ENCODE measurements at places on chromosomes 13 and 19.

- DNase-seq: no peak
Measured at GRCh38 chr19:32866564-32867265, 2.9 kb downstream of the SLC7A9 start.

DNA sequence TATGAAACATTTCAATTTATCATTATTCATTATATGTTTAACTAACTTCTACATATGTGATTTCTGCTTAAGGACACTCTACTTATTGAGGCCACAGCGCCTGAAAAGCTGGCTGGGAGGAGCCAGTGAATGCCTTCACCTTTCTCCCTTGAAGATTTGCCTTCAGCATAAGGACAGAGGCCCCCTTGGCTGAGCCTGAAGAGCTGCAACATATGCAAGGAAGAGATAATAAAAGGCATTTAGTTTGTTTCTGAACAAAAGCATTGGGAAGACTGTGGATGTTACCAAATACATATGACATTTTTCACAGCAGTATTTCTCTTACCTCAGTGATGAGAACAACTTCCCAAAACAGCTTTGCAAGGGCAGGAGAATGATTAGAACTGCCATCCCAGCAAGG, 92.1 kb downstream of the ABCC4 start:
- no peak for DNase-seq

GRCh38 chr13:98246538-98247172, 69.6 kb upstream of the RNF113B start:
- no peak for DNase-seq

DNA sequence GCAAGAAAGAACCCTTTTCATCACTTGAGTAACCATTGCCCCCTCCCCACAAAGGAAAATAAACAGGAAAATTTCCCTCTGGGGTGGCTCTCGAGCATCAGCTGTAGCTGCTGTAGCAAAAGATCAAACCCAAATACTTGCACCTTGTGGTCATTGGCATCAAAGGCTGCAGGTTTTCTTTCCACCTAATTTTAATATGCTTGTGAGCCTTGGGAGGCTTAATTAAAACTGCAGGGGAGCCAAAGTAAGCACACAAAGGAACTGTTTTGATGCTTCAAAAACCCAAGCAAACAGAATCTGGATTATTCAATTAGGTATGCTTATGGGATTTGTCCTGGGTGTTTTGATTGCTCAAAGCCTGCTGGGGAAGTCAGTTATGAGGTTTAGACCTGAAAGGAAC, 119.5 kb downstream of the SHISA2 start:
- DNase-seq: no peak

DNA sequence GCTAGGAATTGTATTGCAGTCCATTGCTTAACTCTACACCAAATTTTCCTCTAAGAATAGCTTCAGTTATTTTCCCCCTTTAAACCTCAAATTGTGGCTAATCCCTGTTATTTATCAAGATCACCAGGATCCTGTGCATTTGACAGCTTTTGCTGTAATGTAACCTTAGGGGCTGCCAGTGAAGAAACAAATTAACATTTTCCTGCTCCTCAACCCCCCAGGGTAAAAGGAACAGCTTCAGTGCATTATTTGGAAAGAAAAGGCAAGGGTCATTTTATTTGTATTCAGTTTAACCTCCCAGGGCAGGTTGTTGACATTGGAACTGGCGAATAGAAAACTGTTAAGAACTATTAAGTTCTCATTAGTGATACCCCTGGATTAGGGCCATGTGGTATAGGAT, 57.0 kb downstream of the PCDH20 start:
- DNase-seq: no peak

DNA sequence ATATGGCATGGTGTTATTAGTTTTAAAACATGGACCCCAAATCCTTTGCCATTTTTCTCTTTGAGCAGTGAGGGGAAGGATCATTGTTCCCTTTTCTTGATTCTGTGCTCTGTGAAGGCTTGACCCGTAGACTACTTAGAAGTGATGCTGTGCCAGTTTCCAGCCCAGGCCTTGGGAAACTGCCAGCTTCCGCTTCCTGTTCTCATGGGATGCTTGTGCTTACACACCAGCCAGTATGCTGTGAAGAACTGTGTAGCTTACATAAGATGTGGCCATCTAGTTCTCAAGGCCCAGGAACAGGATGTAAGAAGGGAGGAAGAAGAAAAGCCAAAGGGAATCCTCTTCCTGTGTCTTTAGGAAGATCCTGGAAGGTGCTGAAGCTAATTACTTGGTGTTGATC, 180.9 kb downstream of the PCCA start:
- no peak for DNase-seq

DNA sequence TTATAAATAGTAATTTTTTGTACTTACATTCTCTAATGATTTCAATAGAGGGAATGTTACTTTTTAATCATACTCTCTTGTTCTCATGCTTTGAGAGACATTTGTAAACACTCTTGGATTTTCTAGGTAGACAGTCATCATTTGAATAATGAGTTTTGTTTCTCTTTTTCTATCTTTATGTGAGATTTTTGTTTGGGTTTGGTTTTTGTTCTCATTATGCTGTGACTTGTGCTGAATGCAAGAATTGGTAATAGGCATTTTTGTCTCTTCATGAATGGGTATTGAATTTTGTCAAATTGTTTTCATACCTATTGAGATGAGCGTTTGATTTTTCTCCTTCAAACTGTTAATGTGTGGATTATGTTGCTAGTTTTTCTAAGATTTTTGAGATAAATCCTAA, 56.8 kb upstream of the GPR183 start:
- DNase-seq: no peak

DNA sequence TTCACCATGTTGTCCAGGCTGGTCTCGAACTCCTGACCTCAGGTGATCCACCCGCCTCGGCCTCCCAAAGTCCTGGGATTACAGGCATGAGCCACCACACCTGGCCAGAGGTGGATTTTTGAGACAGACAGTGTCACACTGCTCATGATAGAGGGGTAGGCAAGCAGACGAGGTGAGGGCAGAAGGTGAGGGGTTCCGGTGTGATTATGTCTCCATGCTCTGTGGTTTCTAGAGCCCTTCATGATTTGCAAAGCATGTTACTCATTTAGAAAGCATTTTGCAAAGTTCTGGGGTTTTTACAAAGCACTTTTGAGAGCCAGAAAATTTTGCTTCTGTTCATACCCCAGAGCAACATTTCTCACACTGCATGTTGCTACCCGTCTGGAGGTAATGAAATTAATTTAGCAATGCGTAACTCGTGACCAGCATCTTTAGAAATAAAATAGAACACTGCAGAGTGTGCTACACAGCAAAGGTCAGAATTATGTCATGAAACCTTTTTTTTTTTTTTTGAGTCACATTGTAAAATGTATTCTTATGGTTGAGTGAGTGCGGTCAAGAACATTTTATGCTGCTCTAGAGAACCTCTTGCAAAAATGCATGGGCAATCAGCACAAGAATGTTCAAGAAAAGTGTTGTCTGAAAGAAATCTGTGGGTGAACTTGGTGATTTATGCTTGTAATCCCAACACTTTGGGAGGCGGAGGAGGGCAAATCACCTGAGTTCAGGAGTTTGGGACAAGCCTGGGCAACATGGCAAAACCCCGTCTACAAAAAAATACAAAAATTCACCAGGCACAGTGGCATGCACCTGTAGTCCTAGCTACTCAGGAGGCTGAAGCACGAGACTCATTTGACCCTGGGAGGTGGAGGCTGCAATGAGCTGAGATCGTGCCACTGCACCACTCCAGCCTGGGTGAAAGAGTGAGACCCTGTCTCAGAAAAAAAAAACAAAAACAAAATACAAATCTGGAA, 58.0 kb downstream of the MAP4K1 start:
- DNase-seq: no peak

DNA sequence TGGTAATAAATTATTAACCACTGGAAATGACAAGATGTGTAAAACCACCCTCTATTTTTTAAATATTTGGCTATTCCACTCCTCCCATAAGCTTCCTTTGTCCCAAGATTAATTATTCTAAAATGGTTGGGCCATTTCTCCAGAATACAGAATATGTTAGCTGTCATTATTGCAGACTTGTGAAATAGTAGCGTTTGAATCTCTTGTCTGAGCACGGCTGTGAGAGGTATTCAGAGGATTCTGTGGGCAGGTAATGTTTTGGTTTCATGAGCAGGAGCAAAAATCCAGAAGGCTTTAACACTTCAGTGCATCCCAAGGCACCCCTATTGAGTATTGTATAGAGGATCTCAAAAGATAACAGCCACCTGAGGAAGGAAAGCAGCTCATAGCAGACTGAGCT, 256.0 kb downstream of the UQCRFS1 start:
- DNase-seq: no peak

DNA sequence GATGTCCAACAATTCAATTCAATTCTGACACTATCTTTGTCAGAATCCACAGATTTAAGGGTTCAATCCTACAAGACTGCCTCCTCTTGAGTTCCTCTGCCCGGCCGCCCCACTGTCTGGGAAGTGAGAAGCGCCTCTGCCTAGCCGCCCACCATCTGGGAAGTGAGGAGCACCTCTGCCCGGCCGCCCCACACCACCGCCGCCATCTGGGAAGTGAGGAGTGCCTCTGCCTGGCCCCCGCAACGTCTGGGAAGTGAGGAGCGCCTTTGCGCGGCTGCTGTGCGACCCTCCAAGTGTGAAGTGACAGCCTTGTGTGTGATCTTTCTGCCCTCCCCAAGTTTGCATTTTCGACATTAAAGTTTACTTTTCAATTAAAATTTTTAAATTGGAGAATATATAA, 6.0 kb downstream of the ZNF614 start:
- no peak for DNase-seq

- no peak for DNase-seq
Measured at GRCh38 chr13:59690857-59691500, 472.7 kb downstream of the DIAPH3 start.

DNA sequence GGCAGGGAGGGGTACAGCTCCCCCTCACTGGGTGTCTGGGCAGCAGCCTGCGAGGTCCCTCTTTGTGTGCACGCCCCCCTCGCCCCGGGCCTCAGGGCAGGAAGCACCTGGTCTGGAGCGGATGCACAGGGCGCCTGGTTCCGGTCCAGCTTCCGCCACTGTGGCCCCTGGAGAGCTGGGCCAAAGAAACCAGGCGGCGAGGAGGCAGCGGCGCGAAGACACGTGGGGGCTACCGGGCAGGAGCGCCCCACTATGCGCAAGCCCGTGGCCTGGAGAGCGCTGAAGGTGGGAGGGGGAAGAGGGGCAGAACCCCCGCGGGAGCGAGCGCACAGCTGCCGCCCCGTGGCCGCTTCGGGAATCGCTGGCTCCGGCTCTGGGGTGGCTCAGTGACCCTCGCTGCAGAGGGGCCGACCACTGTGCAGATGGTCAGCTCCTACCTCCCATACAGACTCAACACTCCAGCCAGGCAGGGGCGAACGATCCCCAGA, 1.7 kb upstream of the LYL1 start:
- DNase-seq: no peak

GRCh38 chr13:111626371-111627305, 306.2 kb downstream of the TEX29 start:
- DNase-seq: no peak
